Progenitor cell of endocrine pancreas (in vitro differentiated cells): ENCODE measurements at places on chromosomes 3 and 15.
A peak's percentile ranks its signal among the peaks of the same experiment; 100 is the strongest.

- no peak for DNase-seq
- H3K27me3 ChIP-seq: peaks cover 4% of the 10 kb centered on the region
- H3K4me1 ChIP-seq: no peaks in the 10 kb centered on the region
- H3K27ac ChIP-seq: no peak overlapping the region
- H3K4me3 ChIP-seq: no peak overlapping the region
- H3K36me3 ChIP-seq: no peaks in the 10 kb centered on the region
Measured at GRCh38 chr3:50484722-50485121, 18.7 kb downstream of the CACNA2D2 start.

- H3K4me3 ChIP-seq: no peak overlapping the region
- no peaks in the 10 kb centered on the region for H3K36me3 ChIP-seq
- no peaks in the 10 kb centered on the region for H3K27me3 ChIP-seq
- DNase-seq: no peak
Measured at GRCh38 chr3:28132941-28133340, 108.5 kb upstream of the CMC1 start.

GRCh38 chr3:47715928-47716327 lies 65.8 kb downstream of the SMARCC1 start:
- no peak overlapping the region for H3K4me3 ChIP-seq
- no peaks in the 10 kb centered on the region for H3K4me1 ChIP-seq
- peaks cover 30% of the 10 kb centered on the region for H3K36me3 ChIP-seq
- H3K27ac ChIP-seq: peak overlapping the region; percentile 71

GRCh38 chr3:153268564-153269279 lies 106.7 kb downstream of the RAP2B start:
- H3K36me3 ChIP-seq: peaks cover 2% of the 10 kb centered on the region
- no peak overlapping the region for H3K4me3 ChIP-seq
- no peak for DNase-seq
- no peak overlapping the region for H3K27ac ChIP-seq
- H3K4me1 ChIP-seq: peaks cover 2% of the 10 kb centered on the region

GRCh38 chr3:15427182-15427880 lies at the start of the genes EAF1 and METTL6:
Gene EAF1 (plus strand): TSS chr3:15427598. CDS start chr3:15427780, 182 bp downstream.
Gene METTL6 (minus strand): TSS chr3:15427544. CDS start chr3:15426511, 1,033 bp downstream.
- peak within 1 kb of the TSS; percentile 95 for H3K4me3 ChIP-seq
- H3K36me3 ChIP-seq: peaks cover 10% of the 10 kb centered on the region
- peaks cover 30% of the 10 kb centered on the region for H3K4me1 ChIP-seq
- H3K27ac ChIP-seq: peak within 1 kb of the TSS; percentile 95
- DNase-seq: peak; percentile 48

- H3K36me3 ChIP-seq: no peaks in the 10 kb centered on the region
- no peak overlapping the region for H3K4me3 ChIP-seq
- no peak for DNase-seq
Measured at GRCh38 chr15:57865294-57865693, 158.8 kb downstream of the POLR2M start.

DNA sequence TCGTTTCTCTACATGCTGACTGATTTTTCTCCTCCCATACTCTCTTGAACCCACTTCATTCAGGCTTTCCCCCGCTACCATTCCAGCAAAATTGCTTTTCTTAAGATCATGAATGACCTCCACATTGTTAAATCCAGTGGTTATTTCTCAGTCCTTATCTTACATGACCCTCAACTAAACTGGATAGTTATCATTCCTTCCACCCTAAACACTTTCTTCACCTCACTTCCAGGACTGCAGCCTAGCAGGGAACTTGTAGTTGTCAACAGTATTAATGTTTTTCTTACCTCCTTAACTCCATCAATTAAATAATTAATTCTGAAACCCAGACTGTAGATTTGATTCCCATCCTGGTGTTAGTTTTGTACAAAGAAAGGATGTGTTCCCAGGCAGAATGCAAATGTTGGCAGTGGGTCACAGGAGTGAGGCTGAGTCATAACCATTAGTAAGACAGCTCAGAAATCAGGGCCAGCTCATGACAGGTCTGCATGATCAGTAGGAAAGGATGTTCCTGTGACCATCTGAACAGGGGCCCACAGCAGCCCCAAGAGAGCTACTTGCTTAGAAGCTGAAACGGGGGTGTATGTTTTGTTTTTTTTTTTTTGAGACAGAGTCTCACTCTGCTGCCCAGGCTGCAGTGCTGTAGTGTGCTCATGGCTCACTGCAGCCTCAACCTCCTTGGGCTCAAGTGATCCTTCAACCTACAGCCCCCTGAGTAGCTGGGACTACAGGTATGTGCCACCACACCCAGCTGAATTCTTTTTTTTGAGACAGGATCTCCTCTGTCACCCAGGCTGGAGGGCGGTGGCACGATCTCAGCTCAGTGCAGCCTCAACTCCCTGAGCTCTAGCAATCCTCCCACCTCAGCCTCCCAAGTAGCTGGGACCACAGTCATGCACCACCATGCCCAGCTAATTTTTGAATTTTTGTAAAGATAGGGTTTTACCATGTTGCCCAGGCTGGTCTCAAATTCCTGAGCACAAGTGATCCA lies 9.1 kb downstream of the BCL2L10 start:
- no peak for DNase-seq
- H3K27ac ChIP-seq: peak overlapping the region; percentile 31
- no peak overlapping the region for H3K4me3 ChIP-seq
- peaks cover 4% of the 10 kb centered on the region for H3K27me3 ChIP-seq
- no peaks in the 10 kb centered on the region for H3K4me1 ChIP-seq

DNA sequence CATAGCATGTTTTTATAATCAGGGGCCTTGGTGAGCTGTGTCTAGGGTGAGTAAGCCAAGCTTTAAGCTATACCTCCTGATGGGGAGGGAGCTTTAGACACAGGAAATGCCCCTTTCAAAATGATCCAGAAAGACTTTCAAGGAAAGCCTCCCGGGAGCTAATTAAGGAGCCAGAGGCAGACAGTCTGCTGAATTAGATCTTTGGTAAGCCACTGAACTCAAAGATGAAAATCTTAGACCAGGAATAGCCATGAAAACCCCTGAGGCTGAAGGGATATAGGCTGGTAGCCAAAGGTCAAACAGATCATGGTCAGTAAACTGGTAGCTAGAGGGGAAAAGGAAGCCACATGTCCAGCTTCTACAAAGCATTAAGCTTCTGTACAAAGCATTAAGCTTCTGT lies 42.7 kb upstream of the GAP43 start:
- H3K4me3 ChIP-seq: no peak overlapping the region
- no peak overlapping the region for H3K27ac ChIP-seq
- no peak for DNase-seq
- H3K4me1 ChIP-seq: no peaks in the 10 kb centered on the region
- no peaks in the 10 kb centered on the region for H3K27me3 ChIP-seq
- no peaks in the 10 kb centered on the region for H3K36me3 ChIP-seq

- no peaks in the 10 kb centered on the region for H3K36me3 ChIP-seq
- DNase-seq: no peak
- no peak overlapping the region for H3K4me3 ChIP-seq
- H3K4me1 ChIP-seq: peaks cover 25% of the 10 kb centered on the region
- no peaks in the 10 kb centered on the region for H3K27me3 ChIP-seq
Measured at GRCh38 chr15:63517628-63518027, 13.2 kb downstream of the USP3 start.
